ENCODE measurements at places on chromosomes 5 and 9.

GRCh38 chr5:73174100-73174815, 1.3 kb downstream of the TMEM174 start:
- DNase-seq = no peak

DNA sequence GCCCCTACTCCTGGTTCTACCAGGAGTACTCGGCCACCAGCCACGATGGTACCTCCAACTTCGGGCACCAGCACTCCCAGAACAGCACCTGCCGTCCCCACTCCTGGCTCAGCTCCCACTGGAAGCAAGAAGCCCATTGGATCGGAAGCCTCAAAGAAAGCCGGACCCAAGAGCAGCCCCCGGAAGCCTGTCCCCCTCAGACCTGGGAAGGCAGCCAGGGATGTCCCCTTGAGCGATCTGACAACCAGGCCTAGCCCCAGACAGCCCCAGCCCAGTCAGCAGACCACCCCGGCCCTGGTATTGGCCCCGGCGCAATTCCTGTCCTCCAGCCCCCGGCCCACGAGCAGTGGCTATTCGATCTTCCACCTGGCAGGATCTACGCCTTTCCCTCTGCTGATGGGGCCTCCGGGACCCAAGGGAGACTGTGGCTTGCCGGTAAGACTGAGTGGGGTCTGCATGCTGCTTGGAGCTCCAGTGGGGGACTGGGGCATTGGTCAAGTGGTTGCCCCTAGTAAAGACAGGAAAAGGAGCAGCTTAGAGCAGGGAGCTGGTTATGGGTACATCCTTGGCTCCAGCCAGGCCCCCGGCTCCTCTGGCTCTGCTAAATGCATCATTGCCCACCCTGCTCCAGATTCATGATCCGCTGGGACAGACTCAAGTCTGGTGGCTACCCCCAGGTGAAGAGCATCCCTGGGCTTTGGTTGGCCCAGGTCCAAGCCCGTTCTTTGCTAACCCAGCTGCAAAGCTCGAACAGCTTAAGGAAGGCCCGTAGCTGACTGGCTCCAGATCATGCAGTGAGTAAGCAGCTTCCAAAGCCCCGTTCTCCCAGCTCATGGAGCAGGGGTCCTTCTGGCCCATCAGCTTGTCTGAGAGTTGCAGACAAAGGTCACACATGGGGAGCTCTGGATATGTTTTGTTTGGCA, 14.0 kb downstream of the COL27A1 start:
- no peak for DNase-seq

GRCh38 chr9:91750343-91750742, 199.7 kb downstream of the ROR2 start:
- DNase-seq = no peak

DNA sequence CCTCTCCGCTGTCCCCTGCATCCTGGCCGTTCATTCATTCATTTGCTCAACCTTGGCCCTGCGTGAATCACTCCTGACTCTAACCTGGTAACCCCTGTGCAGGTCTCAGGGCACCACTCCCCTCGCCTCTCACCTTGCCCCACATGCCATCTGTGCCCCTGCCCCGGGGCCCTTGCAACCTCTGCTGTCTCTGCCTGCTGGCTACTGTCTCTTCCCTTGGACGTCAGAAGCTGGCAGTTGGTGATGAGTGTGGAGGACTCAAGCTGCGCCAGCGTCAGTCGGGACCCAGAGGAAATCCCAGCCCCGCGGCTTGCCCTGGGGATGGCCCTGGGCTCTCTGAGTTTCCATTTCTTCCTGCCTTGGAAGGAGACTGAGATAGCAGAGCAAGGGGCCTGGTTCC, 154.9 kb downstream of the OLFM1 start:
- no peak for DNase-seq

DNA sequence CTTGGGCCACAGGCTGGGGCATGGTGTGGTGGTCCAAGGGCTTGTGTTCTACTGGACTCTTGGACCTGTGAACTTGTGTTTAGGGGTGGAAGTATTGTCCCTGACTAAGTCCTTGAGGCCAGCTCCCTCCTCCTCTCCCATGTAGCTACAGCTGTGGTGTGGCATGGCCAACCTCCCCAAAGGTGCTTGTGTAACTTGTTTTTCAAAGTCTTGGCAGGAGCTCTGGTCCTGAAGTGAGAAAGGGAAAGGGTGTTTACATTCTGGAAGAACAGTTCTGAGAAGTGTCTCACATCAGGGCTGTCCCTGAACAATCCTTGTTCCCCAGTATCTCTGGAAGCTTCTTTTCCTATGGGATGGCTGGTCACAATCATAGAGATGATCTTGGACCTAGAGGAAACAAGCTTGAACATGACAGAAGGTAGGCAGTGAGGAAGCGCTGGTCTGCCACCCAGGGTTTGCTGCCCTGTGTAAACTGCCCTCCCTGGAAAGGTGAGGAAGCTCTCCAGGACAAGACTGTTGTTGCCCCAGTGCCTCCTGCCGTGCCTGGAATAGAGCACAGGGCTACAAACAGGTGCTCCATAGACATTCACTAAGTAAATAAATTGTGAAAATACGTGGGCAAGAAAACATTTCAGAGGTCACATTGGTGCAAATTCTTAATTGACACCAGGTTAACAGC, 64.6 kb upstream of the KLF9 start:
- no peak for DNase-seq

DNA sequence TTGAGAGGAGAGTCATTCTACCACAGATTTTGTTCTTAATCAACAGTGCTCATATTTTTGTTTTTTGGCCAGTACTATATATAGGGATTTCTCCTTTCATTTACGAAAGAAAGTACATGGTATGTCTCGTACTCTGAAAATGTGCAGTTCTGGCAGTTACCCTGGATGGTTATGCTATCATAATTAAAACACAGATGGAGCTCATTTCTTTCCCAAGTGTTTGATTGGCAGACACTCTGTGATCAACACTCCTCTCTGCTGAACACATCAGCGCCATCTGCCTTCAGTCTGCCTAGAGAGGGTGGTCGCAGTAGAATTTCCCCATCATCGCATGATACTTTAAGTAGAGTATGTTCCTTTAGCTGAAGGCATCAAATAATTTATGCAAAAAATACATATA, 64.5 kb downstream of the PAM start:
- DNase-seq = no peak

DNA sequence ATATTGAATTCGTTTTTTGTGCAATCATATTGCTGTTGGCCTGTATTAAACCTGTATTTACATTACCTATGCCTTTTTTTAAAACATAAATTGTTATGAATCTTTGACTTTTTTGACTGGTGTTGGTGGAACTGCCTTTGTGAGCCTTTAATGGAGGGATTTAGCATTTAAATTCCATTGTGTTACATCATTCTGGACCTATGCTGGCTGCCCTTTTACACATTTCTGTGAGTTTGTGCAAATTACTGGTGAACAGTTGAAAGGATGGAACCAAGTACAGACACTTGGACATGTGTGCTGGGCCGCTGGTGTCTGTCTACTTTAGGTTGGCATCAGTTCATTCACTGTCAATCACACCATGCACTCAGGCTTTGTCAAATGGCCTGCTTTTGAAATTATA, 3.4 kb downstream of the SNX18 start:
- no peak for DNase-seq

- no peak for DNase-seq
Observed at GRCh38 chr9:34428325-34428958, 29.9 kb downstream of the FAM219A start.

- DNase-seq = no peak
Observed at GRCh38 chr9:79471580-79472543, 99.9 kb upstream of the TLE4 start.

DNA sequence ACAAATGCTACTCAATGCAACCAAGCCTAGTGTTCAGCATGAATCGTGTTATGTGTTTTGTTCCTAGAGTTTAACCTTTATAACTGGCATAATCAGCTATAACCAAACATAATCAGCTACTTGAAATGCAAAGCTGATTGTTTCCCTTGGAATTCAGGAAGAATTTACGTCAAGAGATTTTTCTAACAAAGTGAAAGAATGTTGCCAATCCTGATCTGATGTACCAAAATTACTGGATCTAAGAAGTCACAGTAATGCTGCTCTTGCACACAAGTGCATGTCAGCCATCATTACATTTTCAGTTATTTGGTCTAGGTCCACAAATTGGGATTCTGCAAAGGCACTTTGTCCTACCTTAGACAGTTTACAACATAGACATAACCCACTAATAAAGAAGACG, 662.3 kb upstream of the SEMA6A start:
- no peak for DNase-seq

DNA sequence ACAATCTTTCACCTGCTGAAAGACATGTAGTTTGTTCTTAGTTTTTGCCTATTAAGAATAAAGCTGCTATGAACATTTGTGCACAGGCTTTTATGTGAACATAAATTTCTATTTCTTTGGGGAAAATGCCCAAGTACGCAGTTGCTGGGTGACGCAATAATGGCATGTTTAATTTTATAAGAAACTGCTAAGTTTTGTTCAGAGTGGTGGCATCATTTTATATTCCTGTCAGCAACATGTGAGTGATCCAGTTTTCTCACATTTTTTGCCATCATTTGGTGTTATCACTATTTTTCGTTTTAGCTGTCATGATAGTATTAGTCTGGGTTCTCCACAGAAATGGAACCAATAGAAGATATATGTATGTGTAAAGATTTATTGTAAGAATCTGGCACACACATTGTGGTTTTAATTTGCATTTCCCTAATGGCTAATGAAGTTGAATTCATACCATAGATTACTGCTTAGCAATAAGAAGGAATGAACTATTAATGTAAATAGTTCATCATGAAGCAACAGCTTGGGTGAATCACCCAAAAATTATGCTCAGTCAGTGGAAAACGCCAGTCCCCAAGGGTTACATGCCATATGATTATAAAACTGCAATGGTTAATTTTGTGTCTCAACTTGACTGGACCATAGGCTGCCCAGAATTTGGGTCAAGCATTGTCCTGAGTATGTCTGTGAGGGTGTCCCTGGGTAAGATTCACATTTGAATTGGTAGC, 358.6 kb downstream of the MSX2 start:
- no peak for DNase-seq

DNA sequence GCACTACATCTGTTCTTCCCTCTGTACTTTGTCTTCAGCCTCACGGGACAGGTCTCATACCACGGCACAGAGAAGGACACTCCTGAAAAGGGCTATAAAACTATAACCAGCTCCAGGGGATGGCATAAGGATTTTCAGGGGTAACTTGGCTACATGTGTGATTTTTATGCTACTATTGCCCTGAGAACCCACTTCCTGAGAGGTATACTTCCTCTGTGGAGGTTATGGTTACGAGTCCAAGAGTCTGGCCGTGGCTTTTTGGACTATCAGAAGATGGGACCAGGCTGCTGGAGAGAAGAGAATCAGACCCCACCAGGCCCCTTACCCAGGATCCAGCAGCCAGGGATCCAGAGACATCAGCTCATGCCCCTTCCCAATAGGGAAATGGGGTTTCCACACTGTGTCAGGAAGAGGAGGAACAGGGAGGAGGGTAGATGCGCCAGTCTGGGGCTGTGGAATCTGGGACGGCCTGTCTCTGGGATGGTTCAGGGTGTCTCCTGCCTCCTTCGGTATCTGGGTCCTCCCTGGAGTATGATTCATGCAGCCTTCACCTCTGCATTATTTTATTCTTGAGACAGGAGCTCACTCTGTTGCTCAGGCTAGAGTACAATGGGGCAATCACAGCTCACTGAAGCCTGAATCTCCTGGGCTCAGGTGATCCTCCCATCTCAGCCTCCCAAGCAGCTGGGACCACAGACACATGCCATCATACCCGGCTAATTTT, 29.7 kb downstream of the WHRN start:
- no peak for DNase-seq

DNA sequence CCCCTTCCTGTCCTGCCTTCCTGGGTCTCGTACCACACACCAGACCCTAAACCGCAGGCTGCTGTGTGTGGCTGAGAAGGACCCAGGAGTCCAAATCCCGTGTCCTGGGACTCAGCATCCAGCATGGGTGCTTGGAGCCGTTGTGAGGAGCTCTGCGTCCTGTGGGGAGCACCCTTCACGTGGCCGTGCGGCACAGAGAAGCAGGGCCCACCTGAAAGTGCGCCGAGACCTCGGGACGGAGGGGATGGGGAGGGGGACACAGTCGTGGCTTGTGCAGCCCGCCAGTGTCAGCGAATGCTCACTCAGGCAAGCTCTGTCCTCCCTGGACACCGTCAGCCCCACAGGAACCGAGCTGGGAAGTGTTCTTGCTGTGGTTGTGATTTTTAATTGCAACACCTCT, 244.6 kb downstream of the CACNA1B start:
- no peak for DNase-seq

GRCh38 chr9:88920645-88921044, 70.6 kb upstream of the S1PR3 start:
- no peak for DNase-seq

GRCh38 chr5:129905473-129906176, 1.4 kb downstream of the CHSY3 start:
- no peak for DNase-seq

- DNase-seq = no peak
Observed at GRCh38 chr5:107794741-107795140, 124.0 kb upstream of the EFNA5 start.

DNA sequence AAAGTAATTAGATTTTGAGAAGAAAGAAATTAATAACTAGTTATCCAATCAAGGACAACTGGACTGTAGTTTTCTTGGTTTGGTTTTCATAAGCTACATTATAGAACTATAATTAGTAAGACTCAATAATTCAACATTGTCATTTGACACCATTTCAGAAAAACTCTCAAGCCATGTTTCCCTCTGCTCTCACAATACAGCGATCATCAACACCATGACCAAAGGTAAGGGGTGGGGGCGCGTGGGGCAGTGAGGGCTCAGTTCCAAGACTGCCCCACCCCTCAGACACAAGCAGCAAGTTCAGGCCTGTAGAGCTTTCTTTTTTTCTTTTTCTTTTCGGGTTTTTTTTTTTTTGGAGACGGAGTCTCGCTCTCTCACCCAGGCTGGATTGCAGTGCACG, 6.4 kb downstream of the CMBL start:
- no peak for DNase-seq

- peak; percentile 96 for DNase-seq
Observed at GRCh38 chr5:80246995-80247729, 8.7 kb downstream of the SERINC5 start.
